ENCODE measurements at places on chromosomes 4 and X.

DNA sequence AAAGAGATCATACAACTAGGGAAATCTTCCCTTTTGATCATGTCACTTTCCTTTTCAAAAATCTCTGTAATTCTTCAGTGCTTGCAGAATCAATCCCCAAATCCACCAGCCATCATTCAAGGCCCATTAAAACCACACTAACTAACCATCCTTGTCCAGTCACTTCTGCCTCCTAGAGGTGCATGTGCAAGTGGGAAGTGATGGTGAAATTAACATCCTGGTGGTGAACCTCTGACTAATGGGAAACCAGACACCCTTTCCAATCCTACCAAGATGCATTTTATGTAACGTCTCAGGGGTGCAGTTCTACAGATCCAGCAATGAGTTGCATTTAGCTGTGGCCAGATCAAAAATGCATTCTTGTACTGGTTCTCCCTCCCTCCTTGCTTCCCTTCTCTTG, 341.8 kb downstream of the RAPGEF2 start:
- DNase-seq, result no peak

- no peak for DNase-seq
These were observed 41.2 kb upstream of the APLN start for GRCh38 chrX:129695937-129696336.

GRCh38 chrX:101417981-101418841, 10.2 kb downstream of the HNRNPH2 start:
- DNase-seq, result peak; percentile 80

DNA sequence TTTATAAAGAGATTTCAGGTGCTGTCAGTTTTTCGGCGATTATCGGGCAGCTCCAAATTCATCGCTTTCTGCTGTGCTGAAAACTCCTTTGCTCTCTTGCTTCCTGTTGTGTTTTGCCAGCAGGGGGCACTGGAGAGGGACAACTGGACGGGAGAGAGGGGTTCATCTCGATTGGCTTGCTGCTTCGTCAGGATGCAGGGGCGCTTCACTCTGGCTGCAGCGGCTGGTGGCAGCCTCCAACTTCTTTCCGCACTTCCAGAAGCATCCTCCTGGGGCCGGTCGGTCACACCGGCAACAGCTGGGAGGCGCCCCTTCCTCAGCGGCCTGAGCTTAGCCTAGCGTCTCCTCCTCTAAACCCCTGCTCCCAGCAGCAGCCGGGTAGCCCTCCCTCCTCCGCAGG, 29.5 kb downstream of the MSL3 start:
- DNase-seq, result peak; percentile 89

GRCh38 chr4:4872314-4872903, 12.9 kb downstream of the MSX1 start:
- no peak for DNase-seq

- no peak for DNase-seq
These were observed 35.9 kb downstream of the AFF1 start for GRCh38 chr4:86970447-86971354.

- DNase-seq, result no peak
These were observed 350.4 kb downstream of the SPRY1 start for GRCh38 chr4:123747016-123747415.

- no peak for DNase-seq
These were observed 245.1 kb downstream of the PTTG2 start for GRCh38 chr4:38205261-38205660.

- DNase-seq, result no peak
These were observed 5.1 kb upstream of the CXCL9 start for GRCh38 chr4:76012388-76012801.

GRCh38 chrX:133604801-133605200, 189.5 kb upstream of the GPC4 start:
- DNase-seq, result no peak

GRCh38 chrX:132489578-132490419, 961 bp upstream of the MBNL3 start:
- peak; percentile 82 for DNase-seq

- no peak for DNase-seq
These were observed 561.4 kb downstream of the ZIC3 start for GRCh38 chrX:138127314-138127713.

DNA sequence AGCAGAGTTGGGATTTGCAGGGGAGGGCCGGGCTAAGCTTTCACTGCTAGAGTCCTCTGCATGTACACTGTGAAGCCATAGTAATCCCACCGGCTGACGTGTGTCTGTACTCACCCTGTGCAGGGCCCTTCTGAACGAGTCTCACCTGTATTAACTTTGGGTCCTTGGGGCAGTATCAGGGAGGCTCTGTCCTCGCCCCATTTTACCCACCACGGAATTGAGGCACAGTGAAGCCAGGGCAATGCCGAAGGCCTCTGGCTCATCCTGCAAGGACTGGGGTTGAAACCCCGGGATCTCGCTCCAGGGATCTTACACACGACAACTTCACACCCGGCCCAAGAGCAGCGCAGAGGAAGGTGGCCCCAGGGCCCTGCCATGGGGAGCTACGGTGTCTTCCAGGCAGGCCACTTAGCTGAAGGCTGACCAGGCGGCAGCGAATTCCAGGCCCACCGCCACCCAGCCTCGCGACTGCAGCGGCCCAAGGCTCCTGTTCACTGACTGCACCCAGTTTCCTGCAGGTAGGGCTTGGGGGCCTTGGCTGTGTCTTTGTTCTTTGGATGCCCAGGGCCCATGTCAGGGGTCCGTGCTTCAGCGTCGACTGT, 75.5 kb upstream of the ADRA2C start:
- no peak for DNase-seq

DNA sequence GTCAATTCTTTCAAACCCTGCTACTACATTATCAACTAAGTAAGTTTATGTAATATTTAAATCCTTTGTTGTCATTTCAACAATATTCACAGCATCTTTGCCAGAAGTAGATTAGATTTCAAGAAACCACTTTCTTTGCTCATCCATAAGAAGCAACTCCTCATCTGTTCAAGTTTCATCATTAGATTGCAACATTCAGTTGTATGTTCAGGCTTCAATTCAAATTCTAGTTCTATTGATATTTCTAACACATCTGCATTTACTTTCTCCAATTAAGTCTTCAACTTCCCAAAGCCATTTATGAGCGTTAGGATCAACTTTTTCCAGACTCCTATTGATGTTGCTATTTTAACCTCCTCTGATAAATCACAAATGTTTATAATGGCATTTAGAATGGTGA, 66.1 kb downstream of the BMP3 start:
- no peak for DNase-seq

- no peak for DNase-seq
These were observed 23.2 kb upstream of the UVSSA start for GRCh38 chr4:1323635-1324442.

DNA sequence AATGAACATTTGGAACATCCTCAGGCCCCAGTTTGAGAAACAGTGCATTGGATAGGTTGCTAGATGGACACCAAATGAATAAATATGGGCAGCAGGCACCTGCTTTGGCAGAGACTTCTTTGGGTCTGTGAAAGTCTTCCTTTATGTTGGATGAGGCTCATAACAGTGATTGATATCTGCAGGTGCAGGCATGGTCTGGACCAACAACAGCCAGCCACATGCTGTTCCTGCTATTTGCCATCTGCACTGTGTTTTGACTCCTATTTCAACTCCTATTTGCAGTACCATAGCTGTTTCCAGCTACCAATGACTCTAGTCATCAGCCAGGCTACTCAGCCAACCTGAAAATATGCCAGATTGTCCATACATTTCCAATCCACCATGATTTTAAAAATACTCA, 60.9 kb downstream of the ANAPC4 start:
- no peak for DNase-seq

- DNase-seq, result no peak
These were observed 566.3 kb downstream of the STPG2 start for GRCh38 chr4:97577004-97577403.

DNA sequence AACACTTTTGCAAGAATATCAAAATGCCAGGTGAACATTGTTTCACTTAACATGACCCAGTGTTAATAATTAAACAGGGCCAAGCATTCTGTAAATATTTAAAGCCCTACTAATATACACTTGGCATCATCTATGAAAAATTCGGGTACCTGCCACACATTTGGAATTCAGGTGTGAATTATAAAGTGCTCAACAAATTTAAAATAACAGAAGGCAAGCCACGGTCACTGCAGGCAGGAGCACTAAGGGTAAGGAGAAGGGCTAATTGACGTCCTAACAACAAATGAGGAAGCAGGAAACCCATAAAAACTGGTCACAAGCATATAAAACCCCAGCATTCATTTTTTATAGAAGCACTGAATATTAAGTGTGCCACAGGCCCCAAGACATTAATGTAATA, 43.8 kb upstream of the CPEB2 start:
- DNase-seq, result no peak

GRCh38 chrX:38800981-38801845, at the start of gene MID1IP1:
TSS of gene MID1IP1 (plus strand) at chrX:38801459. CDS start at chrX:38804947, 3,488 bp downstream.
- peak; percentile 94 for DNase-seq

- DNase-seq, result no peak
These were observed 56.4 kb downstream of the USP38 start for GRCh38 chr4:143240939-143241679.

GRCh38 chrX:69083361-69083760, 81.9 kb downstream of the PJA1 start:
- no peak for DNase-seq

- DNase-seq, result no peak
These were observed 244.6 kb upstream of the FTHL17 start for GRCh38 chrX:31316340-31316991.

DNA sequence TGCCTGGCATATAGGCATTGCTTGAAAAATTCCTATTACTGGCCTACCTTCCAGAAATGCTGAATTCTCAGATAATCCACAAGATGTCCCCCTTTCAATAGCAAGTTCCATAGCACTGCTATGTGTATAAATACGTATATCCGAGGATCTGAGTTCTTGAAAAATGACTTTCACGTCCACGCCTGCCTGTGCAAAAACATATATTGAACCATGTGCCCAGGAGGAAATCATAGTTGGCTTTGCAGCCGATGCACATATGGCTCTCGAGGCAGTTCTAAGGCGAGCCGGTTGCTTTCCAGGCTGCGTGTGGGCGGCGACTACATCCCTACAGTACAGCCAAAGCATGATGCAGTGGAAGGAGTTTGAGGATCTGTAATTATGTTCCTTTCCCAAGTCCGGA, 55.4 kb upstream of the ESX1 start:
- no peak for DNase-seq

- no peak for DNase-seq
These were observed 32.5 kb downstream of the HTRA3 start for GRCh38 chr4:8301851-8302730.

GRCh38 chr4:139901531-139902320, 236.1 kb downstream of the MGST2 start:
- no peak for DNase-seq

- DNase-seq, result peak; percentile 74
These were observed 1.9 kb upstream of the TBC1D14 start for GRCh38 chr4:6907658-6908191.

DNA sequence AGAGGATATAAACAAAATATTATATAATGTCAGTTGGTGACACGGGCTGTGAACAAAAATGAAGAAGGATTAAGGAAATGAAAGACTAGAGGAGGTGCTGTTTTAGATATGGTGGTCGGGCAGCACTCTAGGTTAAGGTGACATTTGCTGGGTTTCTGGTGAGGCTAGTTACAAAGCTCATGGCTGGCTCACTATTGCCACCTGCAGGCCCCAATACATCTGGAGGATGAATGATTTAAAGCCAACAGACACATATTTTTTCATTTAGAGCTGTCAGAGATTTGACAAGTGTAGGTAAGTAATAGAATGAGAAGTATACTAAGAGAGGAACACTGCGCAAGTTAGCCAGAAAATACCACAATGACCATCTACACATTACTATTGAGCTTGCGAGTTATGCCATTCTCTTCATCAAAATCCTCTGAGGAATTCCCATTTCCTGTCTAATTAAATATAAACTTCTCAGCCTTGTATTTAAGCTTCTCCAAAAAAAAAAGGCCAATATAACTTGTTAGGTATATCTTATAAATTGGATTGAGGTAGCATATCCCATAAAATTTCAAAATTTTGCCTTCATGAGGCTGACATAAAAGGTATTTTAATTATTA, 6.4 kb upstream of the FGG start:
- peak; percentile 88 for DNase-seq

- no peak for DNase-seq
These were observed 636.5 kb upstream of the SLIT2 start for GRCh38 chr4:19615086-19615689.

- no peak for DNase-seq
These were observed 51.2 kb upstream of the MTNR1A start for GRCh38 chr4:186606591-186606992.

- peak; percentile 80 for DNase-seq
These were observed 51.2 kb downstream of the ENPEP start for GRCh38 chr4:110527156-110527555.

- DNase-seq, result no peak
These were observed 391.4 kb downstream of the RAB28 start for GRCh38 chr4:13092702-13093101.

DNA sequence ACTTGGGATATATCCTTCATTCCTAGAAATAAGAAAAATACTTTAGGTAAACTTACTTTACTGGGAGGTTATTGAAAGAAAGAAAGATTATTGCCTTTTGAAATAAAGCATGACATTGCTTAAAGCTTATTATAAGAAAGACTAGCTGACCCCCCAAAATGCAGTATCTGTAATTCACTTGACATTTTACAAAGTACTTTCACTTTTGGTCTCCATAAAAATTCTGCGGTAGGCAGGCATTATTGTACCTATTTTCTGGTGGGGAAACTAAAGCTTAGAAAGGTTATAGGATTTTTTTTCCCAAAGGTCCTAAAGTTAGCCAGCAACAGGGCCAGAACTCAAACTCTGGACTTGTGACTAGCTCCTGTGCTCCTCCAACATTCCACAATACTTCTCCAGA, 29.7 kb upstream of the TXK start:
- no peak for DNase-seq

DNA sequence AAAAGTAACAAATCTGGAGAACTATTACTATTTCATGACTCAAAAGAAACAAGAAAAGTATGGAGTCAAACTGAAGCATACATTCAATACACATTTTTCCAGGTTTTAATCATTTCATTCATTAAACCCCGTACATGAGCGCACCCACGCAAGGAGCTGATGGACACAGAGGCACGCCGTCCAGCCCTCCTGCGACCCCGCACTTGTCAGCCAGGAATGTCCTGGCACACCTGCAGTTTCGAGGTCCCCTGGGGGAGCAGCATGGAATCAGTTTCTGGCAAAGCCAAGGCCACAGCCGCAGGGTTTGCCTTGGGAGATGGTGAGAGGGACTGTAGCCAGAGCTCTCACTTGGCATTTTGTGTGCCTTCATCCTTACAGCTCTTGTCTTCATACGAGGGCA, 12.8 kb upstream of the SLC2A9 start:
- no peak for DNase-seq

GRCh38 chr4:2011583-2011982, 2.8 kb upstream of the NELFA start:
- no peak for DNase-seq

- no peak for DNase-seq
These were observed 12.7 kb upstream of the GTPBP6 start for GRCh38 chrX:331151-331824.

- no peak for DNase-seq
These were observed 344.0 kb downstream of the ACTRT1 start for GRCh38 chrX:127708155-127708554.
